ENCODE measurements at places on chromosomes 2 and 18.

GRCh38 chr2:227370092-227370491 lies 9.0 kb downstream of the TM4SF20 start:
- DNase-seq, result no peak

- no peak for DNase-seq
Observed at GRCh38 chr2:47946593-47946992, 40.3 kb upstream of the FBXO11 start.

- no peak for DNase-seq
Observed at GRCh38 chr2:77016443-77017354, 505.5 kb downstream of the LRRTM4 start.

GRCh38 chr2:146785101-146785500 lies 1059.7 kb upstream of the ACVR2A start:
- no peak for DNase-seq

GRCh38 chr2:148674063-148675020 lies 29.8 kb downstream of the EPC2 start:
- no peak for DNase-seq

GRCh38 chr18:12944709-12945108 lies 3.1 kb upstream of the SEH1L start:
- no peak for DNase-seq

DNA sequence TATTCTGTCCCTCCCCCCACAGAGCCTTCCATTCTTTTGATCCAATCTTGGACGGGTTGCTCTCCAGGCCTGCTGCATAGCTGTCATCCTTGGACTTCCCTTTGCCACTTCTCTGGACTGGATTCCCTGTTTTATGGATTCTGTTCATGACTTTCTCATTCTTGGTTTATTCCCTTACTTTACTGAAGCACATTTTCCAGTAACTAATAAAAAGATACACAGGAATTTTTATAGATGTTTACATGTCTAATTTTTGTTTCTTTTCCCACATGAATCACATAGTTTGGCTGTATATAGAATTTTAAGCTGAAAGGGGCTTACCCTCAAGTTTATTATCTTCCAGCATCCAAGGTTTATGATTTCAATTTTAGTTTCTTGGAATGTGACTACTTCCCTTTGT lies 37.9 kb downstream of the GDF7 start:
- no peak for DNase-seq

DNA sequence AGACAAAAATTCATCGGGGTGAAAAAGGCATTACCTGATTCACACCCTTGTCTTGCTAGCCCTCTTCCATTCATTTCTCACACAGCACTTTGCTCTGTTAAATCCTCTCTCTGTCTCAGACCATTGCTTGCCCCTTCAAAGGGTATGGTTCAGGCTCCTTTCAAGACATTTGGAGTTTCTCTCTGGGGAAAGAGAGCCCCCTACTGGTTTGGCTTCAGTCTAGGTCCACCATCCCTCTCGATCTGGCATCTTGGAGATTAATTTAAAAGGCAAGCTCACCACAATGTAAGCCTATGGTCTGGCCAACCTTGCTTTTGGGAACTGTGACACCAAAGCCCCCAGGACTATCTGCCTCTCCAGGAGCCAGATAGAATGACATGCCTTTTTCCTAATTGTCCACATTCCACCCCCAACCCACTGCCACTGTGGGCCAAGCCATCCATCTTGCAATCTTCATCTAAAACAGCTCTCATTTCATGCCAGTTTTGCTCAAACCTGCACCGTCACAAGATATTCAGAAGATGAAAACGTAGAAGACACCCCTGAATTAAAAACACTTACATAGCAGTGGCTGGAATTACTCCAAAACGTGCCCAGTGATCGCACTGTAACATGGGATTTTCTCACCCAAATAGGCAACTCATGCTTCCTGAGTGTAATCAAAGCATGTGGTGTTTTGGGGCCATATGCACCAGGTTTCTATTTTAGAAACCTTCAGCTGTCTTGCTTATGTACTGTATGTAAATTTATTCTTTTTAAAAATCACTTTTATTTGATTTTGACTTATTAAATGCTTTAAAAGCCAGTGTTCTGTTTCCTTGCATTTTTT lies 93.9 kb downstream of the FARSB start:
- no peak for DNase-seq

- no peak for DNase-seq
Observed at GRCh38 chr2:237603049-237603717, 12.6 kb upstream of the RAB17 start.

GRCh38 chr2:37464067-37464466 lies 119.6 kb downstream of the QPCT start:
- DNase-seq, result no peak

- no peak for DNase-seq
Observed at GRCh38 chr2:127508631-127509034, 17.7 kb downstream of the IWS1 start.

DNA sequence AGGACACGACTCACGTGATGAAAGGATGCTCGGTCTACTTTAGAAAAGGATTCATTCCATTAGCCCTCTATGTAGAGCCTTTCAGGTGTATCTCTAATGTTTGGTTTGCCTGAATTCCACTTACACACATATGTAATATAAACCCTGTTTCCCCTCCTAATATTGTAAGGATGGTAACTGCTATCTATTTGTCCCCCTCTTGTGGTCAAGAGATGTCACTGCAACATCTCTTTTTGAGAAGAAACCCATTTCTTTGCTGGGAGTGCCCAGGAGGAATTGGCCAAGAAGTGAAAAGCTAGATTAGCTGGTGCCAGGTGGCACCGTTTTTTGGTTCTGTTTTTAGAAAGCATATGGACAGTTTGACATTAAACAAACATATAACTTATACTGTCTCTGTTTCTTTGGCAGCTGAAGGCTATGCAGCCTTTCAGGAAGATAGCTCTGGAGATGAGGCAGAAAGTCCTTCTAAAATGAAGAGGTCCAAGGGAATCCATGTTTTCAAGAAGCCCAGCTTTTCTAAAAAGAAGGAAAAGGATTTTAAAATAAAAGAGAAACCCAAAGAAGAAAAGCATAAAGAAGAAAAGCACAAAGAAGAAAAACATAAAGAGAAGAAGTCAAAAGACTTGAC lies 41.2 kb downstream of the RALBP1 start:
- no peak for DNase-seq

- DNase-seq, result no peak
Observed at GRCh38 chr2:45115181-45115580, 105.9 kb upstream of the SIX2 start.

- no peak for DNase-seq
Observed at GRCh38 chr2:19256121-19256601, 102.3 kb downstream of the OSR1 start.

- DNase-seq, result no peak
Observed at GRCh38 chr2:237452861-237453260, 34.2 kb upstream of the MLPH start.

DNA sequence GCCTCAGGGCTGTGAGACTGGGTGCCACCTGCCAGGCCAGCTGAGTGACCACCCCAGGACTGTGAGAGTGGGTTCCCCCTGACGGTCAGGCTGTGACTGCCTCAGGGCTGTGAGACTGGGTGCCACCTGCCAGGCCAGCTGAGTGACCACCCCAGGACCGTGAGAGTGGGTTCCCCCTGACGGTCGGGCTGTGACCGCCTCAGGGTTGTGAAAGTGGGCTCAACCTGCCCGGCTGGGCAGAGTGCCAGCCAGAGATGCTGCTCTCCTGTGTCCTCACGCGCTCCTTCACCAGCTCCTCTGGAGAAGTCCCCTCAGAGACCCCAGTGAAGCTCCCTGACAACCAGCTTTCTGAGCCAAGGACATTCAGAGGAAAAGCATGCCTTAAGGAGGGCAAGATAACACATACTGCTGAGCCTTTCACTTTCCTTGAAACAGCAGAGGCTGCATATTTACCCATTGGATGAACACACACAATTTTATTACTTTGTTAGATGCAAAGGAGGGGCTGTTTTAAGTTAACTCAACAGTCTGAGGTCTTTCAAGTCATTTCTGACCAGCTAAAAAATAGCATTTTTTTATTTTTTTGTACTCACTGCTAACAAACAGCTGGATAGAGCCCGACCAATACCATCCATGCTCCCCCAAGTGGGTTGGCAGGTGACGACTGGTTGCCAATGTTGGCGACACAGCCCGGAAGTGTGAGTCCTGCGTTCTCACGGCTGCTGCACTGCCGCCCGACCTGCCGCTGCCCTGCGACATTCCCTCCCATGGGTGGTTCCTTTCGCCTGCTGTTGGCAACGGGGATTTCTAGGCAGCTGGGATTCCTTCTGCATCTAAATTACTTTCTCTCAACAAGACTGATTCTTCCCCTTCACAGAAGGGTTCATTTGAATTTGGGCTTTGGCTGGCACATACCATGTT lies 70.7 kb downstream of the NDUFA10 start:
- no peak for DNase-seq

DNA sequence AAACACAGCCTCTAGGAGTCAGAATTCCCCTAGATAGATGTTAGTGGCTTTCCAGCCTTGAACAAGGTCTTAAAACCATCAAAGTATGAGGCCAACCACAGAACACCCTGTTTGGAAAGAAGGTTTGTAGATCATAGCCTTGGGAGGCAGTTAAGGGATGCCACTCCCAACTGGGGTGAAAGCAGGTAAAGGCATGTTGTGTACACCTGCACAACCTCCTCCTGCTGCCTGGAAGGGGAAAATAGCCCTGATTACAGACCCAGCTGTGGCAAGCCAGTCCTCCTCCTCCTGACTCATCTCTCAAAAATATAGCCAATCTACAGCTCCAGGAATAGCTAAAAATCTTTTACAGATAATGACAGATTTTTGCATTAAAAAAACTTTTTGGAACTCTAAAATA lies 108.1 kb downstream of the RBM43 start:
- no peak for DNase-seq

- DNase-seq, result no peak
Observed at GRCh38 chr18:6396276-6396675, 18.4 kb downstream of the L3MBTL4 start.

- no peak for DNase-seq
Observed at GRCh38 chr2:224442071-224442967, 40.4 kb upstream of the FAM124B start.

DNA sequence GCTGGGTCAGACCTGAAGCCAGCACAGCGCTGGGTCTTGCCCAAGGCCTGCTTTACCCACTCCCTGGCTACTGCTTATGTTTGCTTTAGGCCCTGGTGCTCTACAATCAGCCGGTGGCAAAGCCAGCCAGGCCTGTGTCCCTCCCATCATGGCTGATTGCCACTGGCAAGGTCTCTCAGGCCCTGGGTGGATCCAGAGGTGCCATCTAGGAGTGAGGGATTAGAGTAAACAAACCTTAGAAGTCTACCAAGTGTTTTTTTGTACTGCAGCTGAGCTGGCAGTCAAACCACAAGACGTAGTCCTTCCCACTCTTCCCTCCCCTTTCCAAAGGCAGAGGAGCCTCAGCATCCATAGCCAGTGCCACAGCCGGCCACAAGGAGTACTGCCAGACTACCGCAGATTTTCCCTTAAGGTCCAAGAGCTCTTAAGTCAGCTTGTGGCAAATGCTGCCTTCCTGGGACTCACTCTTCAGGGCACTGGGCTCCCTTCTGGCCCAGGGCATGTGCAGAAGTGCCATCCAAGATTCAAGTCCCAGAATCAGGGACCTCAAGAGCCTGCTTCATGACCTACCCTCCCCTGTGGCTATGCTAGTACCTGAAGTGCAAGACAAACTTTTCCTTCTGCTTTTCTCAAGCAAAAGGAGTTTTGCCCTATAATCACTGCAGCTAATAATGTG lies 20.0 kb downstream of the IL1RL2 start:
- no peak for DNase-seq

Measured in activated T-helper 1 cell treated with Interleukin-2 at 50 U/mL for 16 hours (primary cell).